ENCODE measurements at places on chromosomes 12 and 14. TPM values are rescaled to one million over a fixed set of nuclear protein-coding genes. Genes with fewer than 3 reads are reported as not detected.

SSTR1 gene
- polyA plus RNA-seq = 2.2 TPM

FGF6 gene
- not detected for polyA plus RNA-seq

IFNG-AS1 gene
- 0.29 TPM for polyA plus RNA-seq

MDGA2 gene
- polyA plus RNA-seq = not detected

SOAT2 gene
- polyA plus RNA-seq = 0.09 TPM

SIX6 gene
- not detected for polyA plus RNA-seq

AKAP3 gene
- 1.4 TPM for polyA plus RNA-seq

USP15 gene
- polyA plus RNA-seq = 22.2 TPM

NTF3 gene
- 1.1 TPM for polyA plus RNA-seq

HSPB8 gene
- 2.1 TPM for polyA plus RNA-seq

UBR7 gene
- 17.3 TPM for polyA plus RNA-seq

CCDC177 gene
- polyA plus RNA-seq = not detected

GYS2 gene
- polyA plus RNA-seq = not detected

FIGNL2 gene
- polyA plus RNA-seq = 0.36 TPM

SLC38A6 gene
- polyA plus RNA-seq = 4.2 TPM

KLC1 gene
- polyA plus RNA-seq = 25.0 TPM

EPYC gene
- polyA plus RNA-seq = not detected

HOXC11 gene
- not detected for polyA plus RNA-seq

KRT82 gene
- polyA plus RNA-seq = not detected

PHC1 gene
- 2.1 TPM for polyA plus RNA-seq

SLC38A4 gene
- polyA plus RNA-seq = 0.39 TPM

PARP2 gene
- 6.0 TPM for polyA plus RNA-seq

NOVA1 gene
- 1.2 TPM for polyA plus RNA-seq

BCAT1 gene
- polyA plus RNA-seq = 2.1 TPM

GPRC5D gene
- 0.16 TPM for polyA plus RNA-seq

SCYL2 gene
- 26.8 TPM for polyA plus RNA-seq

FCF1 gene
- polyA plus RNA-seq = 32.3 TPM

OR6C74 gene
- not detected for polyA plus RNA-seq

EIF4B gene
- 233 TPM for polyA plus RNA-seq

GPX2 gene
- 1,392 TPM for polyA plus RNA-seq

LBHD2 gene
- polyA plus RNA-seq = not detected

SPIC gene
- not detected for polyA plus RNA-seq

ZDHHC22 gene
- polyA plus RNA-seq = not detected

MORN3 gene
- 1.2 TPM for polyA plus RNA-seq

LYZ gene
- polyA plus RNA-seq = 213 TPM

SLCO1B3 gene
- polyA plus RNA-seq = not detected

TMPRSS12 gene
- not detected for polyA plus RNA-seq

C12orf54 gene
- not detected for polyA plus RNA-seq

TGM1 gene
- 0.60 TPM for polyA plus RNA-seq

SELPLG gene
- polyA plus RNA-seq = 26.1 TPM

LUM gene
- polyA plus RNA-seq = 88.4 TPM

CAPZA3 gene
- not detected for polyA plus RNA-seq

AHNAK2 gene
- polyA plus RNA-seq = 0.23 TPM

PRH2 gene
- polyA plus RNA-seq = not detected

BAG5 gene
- polyA plus RNA-seq = 14.6 TPM

OR6C2 gene
- polyA plus RNA-seq = not detected

KRT77 gene
- not detected for polyA plus RNA-seq

DDX54 gene
- 82.8 TPM for polyA plus RNA-seq

NUAK1 gene
- polyA plus RNA-seq = 2.6 TPM

ETFBKMT gene
- polyA plus RNA-seq = 1.2 TPM

BMP4 gene
- 3.7 TPM for polyA plus RNA-seq

ENDOU gene
- polyA plus RNA-seq = 0.25 TPM

CCDC184 gene
- not detected for polyA plus RNA-seq

FAM222A gene
- polyA plus RNA-seq = 2.1 TPM

KLRK1 gene
- polyA plus RNA-seq = 16.0 TPM

MNAT1 gene
- 12.6 TPM for polyA plus RNA-seq

PPM1H gene
- polyA plus RNA-seq = 3.1 TPM

SYNE3 gene
- 6.3 TPM for polyA plus RNA-seq

All from sigmoid colon (tissue), 7 donors.